HEK293T (cell line): ENCODE measurements at places on chromosomes 1 and 21.
A peak's percentile ranks its signal among the peaks of the same experiment; 100 is the strongest.

DNA sequence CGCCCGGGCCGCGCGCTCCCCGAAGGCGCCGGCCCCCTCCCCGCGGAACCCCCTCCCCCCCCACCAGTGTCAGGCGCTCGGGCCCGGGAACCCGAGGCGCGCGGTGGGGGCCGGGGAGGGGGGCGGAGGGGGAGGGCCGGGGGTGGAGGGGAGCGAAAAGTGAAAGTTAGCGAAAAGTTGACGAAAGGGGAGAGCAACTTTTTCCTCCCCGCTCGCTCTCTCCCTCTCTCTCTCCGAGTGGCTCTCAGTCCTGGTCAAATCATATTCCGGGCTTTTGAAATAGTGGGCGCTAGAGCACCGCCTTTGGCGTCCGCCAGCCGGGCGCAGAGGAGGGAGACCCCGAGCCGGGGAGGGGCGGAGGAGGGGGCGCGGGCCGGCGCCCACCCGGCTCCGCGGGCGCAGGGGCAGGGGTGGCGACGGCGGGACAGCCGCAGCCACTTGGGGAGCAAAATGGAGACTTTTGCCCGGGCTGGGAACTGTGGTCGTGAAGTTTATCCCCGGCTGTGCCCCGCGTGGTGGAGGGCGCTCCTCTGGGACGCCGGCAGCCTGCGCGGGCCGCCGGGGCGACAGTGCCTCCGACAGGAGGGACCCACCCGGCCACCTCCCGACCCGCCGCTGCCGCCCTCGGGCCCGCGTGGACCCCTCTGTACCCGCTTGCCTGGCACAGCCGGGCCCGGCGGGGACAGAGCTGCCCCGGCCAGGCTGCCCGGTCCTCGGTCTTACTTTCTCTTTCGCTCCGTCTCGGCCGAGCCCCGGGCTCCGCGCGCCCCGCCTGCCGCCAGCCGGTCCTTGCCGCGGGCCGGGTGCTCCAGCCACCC is 697 bp downstream of the PRDM16 start:
- DNase-seq: peak; percentile 62

DNA sequence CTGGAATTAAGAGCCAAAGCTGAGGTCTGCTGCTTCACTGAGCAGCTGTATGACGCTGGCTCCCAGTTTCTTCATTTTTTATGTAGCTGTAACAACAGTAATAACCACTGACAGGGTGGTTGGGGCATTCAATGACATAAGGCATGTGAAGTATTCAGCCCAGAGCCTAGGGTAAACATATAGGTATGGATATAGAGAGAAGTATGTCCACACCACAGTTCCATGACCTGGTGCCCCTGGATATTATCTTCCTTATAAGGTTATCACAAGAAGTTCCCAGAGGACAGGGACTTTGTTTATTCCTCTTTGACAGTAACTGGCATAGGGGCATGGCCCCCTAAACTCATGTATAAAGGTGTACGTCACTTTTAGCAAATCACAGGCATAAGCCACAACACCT is 14.7 kb downstream of the RAB42 start:
- DNase-seq: no peak

- no peak for DNase-seq
Measured at GRCh38 chr1:179366093-179366800, 476 bp downstream of the AXDND1 start.

GRCh38 chr1:114756009-114756892 is 1.5 kb downstream of the CSDE1 start:
- no peak for DNase-seq

DNA sequence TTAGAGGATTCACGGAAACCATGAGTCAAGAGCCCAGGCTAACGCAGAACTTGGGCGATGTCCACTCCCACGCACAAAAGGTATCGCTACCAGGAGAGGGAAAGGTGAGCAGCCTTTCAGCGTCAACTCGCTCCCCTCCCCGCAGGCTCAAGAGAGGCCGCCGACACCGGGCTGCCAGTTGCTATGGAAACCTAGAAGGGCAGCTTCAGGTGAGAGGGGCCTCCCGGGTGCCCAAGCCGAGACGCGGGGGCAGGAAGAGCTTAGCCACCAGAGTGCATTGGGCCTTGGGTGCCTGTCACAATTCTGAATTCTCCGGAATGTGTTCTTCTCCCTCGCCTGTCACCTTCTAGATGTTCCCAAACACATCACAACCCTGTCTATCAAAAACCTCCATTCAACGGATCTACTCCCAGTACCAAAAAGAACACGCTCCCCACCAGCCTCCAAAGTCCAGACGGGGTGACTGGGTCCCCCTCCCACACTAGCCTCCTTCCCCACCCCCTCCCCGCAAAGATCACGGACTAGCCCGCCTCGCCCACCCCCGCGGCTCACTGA is 694 bp downstream of the MEAF6 start:
- peak; percentile 47 for DNase-seq

DNA sequence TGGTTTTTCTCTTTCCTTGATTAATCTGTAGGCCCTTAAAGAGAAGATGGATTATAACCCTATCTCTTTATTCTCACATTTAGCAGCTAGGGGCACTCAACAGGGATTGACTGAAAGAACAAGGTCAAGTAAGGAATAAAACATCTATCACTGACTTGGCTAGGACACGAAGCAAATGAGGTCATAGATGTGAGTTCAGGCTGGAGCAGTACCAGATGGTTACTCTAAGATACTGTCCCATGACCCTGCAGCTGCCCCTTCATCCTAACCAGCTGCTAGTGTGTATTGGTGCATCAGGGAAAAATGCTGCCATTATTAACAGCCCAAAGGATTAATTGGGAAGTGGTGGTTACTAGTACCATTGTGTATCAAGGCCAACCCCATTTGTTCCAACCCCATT is 221.9 kb downstream of the CTH start:
- no peak for DNase-seq

DNA sequence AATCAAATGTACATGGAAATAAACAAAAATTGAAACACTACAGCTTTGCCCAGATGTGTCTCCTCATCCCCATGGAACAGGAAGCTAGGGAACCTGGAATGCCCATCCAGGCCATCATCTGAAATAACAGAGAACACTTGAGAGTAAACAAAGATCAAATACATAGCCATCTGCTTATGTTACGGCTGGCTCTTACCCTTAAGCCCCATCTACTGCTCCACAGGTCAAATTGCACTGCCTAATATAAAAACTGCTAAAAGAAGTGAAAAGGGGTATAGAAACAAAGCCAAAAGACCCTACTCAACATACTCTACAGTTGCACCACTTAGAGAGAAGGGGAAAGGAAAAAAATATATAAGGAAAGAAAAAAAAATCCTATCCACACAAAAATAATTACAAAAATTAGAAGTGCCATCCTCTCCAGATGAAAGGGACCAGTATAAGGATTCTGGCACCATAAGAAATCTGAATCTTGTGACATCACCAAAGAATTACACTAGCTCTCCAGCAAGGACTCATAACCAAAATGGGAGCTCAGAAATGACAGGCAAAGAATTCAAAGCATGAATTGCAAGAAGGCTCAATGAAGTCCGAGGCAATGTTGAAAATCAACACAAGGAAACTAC is 26.9 kb downstream of the OR6Y1 start:
- no peak for DNase-seq

GRCh38 chr21:46457801-46458314 is 833 bp upstream of the DIP2A start:
- DNase-seq: peak; percentile 36

DNA sequence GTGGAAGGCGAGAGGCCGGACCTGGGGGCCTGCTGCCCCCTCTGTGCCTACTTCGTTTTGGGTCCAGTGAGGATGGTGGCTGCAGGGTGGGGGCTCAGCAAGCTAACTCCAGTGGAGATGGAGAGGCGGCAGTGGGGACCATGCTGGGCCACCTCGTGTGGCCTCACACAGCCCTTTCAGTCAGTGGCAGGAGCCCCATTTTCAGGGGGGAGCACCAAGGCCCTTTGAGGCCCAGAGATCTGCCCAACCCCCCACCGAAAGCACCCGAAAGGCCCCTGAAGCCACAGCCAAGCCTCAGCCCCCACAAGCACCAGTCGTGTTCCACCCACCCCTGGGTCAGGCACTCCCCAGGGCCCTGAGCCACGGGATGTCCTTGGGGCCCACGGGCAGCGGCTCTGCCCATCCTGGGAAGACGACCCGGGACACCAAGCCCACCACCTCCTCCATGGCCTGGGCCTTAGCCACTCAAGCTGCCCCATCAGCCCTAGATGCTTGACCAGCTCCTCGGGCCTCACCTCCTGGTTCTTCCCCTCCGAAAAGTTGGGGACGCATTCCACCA is 345 bp downstream of the FTCD start:
- DNase-seq: no peak

GRCh38 chr1:201119206-201120197 is 7.3 kb upstream of the CACNA1S start:
- DNase-seq: peak; percentile 83

DNA sequence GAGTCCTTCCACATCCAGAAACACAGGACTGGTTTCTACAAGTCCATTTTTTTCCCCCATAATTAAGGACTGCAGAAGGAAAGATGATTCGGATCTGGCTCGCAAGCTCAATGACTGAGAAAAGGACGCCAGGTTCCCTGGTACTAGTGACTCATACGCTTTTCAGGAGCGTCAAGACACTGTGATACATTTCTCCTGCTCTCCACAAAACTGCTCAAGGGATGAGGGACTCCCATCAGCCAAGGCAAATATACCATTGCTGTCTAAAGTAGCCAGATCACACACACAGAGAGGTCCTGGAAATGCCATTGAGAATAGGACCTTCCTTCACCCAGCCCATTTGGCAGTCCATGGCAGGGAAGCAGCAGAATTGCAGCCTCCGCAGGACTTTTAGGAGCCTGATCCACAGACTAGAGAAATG is 253.6 kb upstream of the IRF2BP2 start:
- DNase-seq: no peak

DNA sequence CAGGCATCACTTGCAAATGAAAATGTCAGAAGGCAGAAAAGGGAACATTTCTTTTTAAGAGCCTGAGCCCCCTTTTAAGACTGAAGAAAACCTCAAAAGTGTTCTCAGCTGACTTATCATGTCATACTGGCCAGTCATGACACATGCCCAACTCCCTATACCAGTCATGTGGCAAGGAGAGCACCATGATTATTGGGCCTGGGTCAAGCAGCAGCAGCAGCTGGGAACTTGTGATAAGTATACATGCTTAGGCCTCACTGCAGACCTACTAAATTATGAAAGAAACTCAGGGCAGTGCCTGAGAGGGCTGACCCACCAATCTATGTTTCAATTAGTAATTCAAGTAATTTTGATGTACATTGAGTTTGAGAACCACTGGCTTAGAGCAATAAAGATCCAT is 8.6 kb downstream of the RO60 start:
- DNase-seq: no peak

GRCh38 chr1:52424231-52424636 is 19.8 kb downstream of the PRPF38A start:
- no peak for DNase-seq

GRCh38 chr21:46158666-46159300 is 3.4 kb upstream of the FTCD start:
- DNase-seq: no peak
